Uterus (tissue), 4 donors: ENCODE measurements at places on chromosomes 7 and 10.
A peak's percentile ranks its signal among the peaks of the same experiment; 100 is the strongest.

DNA sequence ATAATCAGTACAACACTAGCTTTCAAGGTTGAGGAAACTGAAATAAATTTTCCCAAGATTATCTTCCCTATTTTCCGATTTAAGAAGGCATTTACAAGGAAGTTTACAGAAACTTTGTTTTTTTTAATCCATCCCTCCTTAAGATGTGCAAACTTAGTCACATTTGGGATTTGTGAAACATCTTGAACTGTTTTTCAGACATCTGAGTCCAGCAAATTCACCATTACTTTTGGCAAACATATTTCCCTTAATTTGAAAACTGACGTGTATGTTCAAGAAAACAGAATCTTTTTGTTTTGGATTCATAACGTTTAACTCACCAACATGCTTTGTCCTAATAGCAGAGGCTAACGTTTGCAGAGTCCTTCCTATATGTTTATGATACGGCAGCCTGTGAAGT is 19.5 kb downstream of the GLI3 start:
- no peak for DNase-seq

DNA sequence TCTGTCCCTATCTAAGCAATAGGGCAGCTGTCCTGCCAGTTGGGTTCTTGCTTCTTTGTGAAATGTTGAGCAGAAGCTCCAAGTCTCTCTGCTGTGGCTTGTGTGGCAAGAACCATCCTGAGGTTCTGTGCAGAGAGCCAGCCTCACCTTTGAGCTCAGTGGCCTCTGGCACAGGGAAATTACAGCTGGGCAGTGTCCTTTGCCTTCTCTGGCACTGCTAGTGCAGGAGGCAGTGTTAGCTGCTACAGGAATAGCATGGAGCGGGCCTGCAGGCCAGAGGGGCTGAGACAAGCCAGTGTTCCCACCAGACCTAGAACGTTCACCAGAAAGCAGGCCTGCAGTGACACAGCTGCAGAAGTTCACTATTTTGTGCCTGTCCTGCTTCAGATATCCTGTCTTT is 1.8 kb downstream of the PRXL2A start:
- DNase-seq: no peak

DNA sequence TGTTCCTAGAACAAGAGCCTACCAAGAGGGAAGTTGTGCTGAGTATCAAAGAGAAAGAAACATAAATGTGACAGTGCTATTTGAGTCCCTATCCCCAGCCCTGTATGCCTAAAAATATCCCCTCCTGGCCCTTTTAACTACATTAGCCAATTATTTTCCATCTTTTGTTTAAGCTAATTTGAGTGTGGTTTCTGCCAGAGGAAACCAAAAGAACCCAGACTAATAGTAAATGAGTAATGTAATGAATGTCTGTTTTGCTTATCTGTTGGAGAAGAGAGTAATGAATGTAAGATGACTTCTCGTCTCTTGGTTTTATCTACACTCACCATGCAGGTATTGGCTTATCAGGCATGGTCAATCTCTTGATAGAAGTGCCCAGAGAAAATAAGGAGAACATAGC is 134.4 kb upstream of the CDK1 start:
- DNase-seq: no peak

DNA sequence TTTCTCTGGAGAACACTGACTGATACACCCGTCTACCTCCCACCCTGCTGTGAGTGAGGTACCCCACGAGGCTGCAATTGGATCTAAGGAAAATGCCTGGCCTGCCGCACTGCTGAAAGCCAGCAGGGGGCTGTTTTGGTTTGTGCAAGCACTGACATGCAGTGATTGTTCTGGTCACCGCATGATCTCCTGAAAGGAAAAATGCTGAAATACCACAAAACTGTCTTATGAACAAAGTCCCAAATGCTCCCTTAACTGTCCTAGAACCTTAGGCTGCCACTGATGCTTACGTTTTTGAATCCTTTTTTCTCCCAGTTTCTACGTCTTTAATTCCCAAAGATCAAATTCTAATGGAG is 132.7 kb downstream of the JCAD start:
- no peak for DNase-seq

GRCh38 chr7:135079068-135079467 is 68.8 kb upstream of the TMEM140 start:
- DNase-seq: no peak

DNA sequence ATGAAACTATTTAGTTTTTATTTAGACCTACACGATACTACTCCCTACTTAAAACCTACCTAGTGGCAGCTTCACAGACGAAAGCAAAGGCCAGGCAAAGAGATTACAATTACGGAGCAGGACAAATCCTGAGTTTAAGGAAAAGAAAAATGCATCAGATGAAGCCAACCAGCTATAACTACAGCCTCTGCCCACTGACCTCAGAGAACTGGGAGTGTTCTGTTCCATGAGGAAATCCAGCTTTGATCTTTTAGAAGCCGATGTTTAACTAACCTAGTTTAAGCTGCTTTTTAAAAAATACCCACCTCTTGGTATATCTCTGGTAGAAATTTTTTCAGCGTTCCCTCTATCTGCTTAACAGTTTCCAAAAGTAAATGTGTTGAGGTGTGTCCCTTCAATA is 3.0 kb upstream of the UPF2 start:
- DNase-seq: no peak

GRCh38 chr7:36810489-36810888 is 86.2 kb upstream of the AOAH start:
- DNase-seq: no peak

DNA sequence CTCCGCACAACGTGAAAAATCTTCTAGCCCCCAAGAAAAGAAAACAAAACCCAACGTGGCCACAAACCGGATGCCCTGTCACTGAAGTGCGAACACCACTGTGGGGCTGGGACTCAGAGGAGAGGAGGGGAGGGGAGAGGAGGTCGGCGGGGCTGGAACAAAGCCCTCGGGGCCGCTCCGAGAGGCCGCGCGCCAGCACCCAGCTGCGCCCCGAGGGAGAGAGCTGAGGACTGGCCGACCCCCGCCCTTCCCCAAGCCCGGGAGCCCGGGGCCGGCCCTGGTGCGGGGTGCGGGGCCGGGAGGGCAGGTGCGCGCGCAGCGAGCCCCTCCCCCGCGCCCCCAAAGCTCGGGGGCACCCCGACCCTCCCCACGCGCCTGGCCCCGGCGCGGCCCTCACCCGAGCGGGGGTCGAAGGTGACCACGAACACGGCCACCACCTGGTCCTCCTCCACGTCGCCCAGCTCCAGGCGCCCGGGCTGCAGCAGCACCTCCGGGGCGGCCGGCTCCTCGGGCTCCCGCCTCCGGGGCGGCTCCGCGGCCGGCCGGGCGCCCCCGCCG is 398 bp downstream of the DENND11 start:
- DNase-seq: peak; percentile 31

- DNase-seq: peak; percentile 22
These were observed at the start of gene PDE1C for GRCh38 chr7:32070406-32071360. Gene PDE1C, minus strand, starts transcription at chr7:32070407.

DNA sequence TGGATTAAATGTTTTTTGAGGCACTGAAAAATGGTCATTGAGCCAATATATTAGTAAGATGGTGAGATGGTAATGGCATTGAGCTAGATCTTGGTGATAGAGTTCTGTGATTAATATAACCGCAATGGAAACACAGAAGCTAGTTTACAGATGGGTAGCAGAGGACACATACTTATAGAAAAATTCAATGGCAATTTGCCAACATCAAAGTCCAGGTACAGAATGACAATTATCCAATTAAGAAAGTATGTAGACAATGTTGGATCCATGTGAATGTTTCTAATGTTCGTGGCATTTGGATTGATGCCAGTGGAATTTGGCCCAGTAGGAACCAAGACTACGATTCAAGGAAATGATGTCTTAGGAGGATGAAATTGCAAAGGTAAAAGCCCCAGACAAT is 187.8 kb downstream of the GNAT3 start:
- DNase-seq: no peak

DNA sequence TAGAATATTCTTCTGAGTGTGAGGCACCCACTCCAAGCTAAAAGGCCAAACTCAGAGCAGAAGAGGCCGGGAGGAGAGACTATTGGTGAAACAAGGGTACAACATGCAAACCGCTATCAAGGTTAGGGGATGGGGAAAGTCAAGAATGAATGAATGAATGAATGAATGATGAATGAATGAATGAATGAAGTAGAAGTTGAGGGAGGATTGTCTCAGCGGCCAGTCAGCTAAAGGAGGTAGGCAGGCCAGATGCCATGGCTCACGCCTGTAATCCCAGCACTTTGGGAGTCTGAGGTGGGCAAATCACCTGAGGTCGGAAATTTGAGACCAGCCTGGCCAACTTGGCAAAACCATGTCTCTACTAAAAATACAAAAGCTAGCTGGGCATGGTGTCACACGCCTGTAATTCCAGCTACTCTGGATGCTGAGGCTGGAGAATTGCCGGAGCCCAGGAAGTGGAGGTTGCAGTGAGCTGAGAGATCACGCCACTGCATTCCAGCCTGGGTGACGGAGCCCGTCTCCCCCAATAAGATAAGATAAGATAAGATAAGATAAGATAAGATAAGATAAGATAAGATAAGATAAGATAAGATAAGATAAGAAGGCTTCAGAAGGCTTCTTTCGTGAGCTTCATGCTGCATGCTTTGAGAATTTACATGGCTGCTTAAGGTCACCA is 250.8 kb downstream of the CCDC3 start:
- DNase-seq: no peak

DNA sequence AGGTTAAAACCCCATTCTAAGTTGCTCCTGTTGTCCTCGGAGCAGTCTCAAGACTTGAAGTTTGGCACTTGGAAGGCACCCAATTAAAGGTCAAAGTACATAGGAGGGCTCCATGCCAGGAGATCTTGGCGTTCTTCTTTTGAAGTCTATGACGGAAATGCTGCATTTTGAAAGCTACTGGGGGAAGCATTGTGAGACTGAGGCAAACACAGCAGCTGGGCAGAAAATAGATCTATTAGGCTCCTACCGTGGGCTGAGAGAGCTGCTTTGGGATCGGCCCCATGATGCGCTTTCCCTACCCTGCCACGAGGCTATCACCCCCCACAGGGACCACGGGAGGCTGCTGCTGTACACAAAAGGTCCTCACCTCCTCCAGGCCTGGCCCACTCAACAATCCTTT is 20.0 kb downstream of the KIAA1549 start:
- DNase-seq: peak; percentile 53

DNA sequence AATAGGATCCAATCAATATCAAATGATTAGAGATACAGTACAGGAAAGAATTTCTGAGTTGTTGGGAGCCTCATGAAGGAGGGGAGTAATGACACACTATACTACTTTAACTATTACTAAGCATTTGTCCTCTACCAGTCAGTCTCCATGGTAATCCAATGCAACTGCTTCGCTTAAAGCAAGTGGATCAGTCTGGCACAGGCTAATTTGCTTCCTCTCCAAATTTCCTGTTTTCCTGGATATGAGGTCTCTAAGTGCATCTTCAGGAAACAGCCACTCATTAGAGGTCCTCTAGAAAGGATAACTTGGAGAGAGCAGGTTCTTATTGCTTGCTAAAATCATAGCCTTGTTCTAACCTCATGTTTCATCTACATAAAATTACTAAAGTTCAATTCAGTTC is 8.4 kb upstream of the SEPTIN7 start:
- DNase-seq: no peak

GRCh38 chr7:3094701-3095445 is 51.2 kb upstream of the CARD11 start:
- no peak for DNase-seq

GRCh38 chr7:143733876-143734275 is 23.6 kb downstream of the CTAGE6 start:
- no peak for DNase-seq

DNA sequence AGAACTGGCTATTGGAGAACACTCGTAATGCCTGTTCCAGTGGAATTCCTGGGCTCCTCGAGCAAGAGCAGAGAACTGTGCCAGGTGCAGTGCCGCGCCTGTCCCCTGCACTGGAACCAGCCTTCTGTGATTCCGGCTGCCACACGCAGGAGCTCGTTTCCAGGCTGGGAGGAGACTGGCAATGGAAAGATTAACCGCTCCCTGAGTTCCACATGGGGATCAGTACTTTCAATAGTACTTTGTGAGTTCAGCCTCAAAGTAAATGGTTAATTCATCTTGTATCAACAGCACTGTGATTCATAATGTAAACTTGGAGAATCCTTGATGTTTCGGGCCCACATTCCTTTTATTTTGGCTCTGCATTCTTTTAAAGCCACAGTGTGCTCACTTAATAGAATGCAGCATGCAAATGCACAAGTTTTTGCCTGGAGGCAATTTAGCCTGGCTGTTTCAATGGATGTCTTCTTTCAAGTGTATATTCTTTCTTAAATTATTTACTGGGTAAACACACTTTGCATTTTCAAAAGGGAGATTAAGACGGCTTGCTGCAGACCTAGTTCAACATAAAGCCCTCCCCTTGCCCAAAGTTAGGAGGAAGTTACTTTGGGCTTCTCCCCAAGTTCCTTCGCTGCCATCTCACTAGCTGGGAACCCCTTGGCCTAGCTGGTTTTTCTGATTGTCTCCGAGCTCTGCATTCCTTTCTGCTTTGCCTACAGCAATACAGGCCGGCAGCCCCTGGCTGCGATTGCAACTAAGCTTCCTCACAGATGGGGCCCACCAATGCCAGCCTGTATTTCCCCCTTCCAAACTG is 138.1 kb upstream of the TCF7L2 start:
- DNase-seq: no peak

DNA sequence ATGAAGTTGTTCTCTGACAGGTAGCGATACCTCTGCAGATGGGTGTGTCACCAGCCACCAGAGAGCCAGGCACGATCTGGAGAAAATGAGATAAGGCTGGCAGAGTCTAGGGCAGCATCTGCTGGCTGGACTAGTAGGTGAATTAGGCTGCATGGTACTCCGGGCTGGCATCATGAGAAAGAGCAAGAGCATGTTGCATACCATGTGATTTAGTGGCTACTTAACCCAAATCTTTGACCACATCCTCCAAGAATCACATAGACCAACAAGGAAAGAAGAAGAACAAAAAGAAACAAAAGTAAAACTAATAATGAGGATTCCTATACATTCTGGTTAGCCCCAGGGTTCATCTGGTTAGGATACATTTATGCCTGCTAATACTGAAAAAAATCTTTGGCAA is 23.4 kb upstream of the FAM170B start:
- no peak for DNase-seq

GRCh38 chr7:118057404-118057803 is 126.6 kb upstream of the LSM8 start:
- no peak for DNase-seq

DNA sequence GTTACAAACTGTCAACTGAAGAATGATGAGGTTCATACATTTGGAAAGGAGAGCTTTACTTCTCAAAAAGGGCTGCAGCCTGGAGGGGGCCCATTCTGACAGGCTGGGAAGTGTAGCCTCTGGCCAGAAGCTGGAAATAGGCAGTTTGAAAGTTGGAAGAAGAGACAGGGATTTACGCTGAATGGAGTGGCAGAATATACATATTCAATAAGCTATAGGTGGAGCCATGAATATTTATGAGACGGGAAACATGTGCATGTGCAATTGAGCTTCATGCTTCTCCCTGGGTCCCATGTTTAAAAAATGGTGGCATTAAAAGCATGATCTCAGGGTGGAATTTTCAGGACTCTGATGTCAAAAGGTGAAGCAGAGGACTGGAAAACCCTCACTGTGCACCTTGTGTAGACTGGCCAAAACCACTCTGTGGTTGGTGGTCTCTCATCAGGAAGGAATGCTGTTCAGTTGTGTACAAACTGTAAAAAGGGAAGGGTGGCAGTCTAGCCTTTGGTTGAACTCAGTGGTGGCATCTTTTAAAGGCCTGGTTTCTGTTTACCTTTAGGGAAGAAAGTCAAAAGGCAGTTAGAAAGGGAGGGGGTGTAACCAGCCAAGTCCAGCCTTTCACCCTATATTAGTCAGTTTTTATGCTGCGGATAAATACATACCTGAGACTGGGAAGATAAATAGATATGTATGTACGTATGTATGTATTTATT is 7.2 kb upstream of the ACTR3B start:
- no peak for DNase-seq
